ENCODE measurements at places on chromosomes 7 and 10.

DNA sequence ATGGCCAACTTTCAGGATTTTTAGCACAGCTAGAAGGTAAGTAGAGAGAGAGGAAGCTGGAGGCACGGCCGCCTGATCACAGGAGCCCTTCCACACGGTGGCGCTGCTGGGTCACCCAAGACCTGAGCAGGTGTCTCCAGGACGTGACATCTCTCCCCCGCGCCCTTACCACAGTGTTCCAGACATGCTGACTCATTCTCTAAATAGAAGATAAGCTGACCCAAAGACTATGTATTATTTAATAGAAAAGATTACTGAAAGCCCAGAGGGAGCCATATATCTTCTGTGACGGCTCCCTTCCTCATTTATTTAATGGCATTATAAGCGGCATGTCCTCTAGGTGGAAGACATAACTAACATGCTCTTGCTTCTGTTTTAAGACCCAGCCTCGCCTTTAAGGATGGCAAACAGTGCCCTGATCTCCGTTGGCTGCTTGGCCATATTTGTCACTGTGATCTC is 26.0 kb upstream of the MALSU1 start:
- DNase-seq: peak; percentile 83

DNA sequence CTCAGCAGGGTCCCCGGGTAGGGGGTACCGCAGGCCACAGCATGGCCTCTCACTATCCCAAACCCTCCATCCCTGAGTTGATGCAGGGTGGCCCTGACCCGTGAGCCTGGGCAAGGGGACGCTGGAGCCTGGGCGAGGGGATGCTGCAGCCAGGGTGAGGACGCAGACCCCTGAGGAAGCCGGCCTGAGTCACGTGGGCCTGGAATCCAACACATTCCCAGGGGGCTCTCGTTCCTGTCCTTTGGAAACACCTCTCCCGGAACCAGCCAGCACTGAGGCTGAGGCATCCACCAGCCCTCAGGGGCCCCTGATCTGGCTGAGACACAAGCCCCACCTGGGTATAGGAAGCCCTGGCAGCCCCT is 61.5 kb upstream of the NKX6-2 start:
- peak; percentile 43 for DNase-seq

- no peak for DNase-seq
Observed at GRCh38 chr7:77825131-77825530, 26.6 kb downstream of the PHTF2 start.

DNA sequence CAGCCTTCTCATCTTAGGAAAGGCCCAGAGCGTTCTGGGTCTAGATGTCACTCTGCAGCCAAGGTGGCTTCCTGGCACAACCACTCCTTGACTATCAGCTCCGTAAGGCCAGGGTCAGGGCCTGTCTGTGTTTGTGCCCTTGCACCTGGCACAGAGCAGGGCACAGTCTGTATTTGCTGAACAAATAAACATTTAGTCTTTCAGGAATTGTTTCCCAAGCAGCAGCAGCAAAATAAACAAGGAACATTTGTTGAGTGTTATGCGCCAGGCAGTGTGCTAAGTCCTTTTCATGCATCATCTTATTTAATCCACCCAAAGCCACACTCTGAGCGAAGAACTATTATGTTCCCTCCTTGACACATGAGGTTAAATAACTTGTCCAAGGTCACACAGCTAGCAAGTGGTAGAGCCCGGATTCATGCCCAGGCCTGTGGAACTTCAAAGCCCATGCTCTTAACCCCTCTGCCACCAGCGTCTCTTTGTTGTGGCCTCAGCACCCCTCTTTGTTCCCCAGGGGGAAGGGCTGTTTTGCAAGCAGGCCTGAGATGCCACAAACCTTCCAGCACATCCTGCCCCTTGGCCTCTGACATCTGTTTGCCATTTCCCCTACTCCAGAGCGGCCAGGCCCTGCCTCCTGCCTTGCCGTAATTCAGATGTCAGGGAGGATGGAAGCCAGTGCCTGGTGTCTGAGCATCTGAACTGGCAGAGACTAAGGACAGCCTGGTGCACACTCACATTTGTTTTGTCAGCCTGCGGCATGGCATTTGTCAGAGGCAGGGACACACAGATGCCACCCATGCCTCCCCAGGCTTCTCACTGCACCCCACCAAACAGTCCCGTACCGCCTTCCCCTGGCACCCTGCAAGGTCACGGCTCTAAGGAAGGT is 325.8 kb upstream of the ZMIZ1 start:
- peak; percentile 59 for DNase-seq

DNA sequence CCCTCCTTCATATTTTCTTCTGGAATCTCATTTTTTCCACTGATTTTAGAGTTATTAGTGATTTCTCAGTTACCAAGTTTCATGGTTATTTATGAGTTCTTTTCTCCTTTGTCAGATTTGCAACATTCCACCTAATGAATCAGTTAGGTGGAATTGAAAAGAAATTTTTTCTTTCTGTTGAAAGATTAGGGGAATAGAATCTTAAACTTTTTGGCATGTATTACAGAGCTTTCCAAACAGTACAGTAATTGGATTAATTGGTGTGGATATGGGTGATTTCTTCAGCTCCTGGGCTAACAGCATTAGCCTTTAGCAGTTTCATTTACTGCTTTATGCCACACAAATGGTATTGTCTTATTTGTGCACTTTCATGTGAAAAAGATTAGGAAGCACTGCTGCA is 17.0 kb downstream of the STAM start:
- no peak for DNase-seq

- DNase-seq: no peak
Observed at GRCh38 chr10:78049851-78050250, 16.2 kb downstream of the RPS24 start.

DNA sequence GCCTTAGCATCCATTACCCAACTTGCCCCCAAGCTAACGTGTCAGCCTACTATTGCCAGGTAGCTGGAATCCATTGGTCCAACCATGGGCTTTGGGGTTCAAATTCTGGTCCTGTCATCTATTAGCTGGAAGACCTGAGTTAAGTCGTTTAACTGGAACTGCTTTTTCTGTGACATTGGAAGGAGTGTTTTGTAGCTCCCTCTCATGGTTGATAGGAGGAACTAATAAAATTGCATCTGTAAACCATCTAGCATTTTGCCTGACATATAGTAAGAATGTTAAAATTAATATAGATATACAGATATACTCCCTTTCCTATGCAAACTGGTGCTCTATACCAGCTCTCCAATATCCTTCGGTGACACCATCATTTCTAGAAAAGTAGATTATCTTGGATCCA is 23.8 kb upstream of the SLF2 start:
- DNase-seq: no peak

- DNase-seq: no peak
Observed at GRCh38 chr7:17444673-17445072, 146.2 kb downstream of the AHR start.

- no peak for DNase-seq
Observed at GRCh38 chr10:32384171-32384570, 37.2 kb upstream of the EPC1 start.

DNA sequence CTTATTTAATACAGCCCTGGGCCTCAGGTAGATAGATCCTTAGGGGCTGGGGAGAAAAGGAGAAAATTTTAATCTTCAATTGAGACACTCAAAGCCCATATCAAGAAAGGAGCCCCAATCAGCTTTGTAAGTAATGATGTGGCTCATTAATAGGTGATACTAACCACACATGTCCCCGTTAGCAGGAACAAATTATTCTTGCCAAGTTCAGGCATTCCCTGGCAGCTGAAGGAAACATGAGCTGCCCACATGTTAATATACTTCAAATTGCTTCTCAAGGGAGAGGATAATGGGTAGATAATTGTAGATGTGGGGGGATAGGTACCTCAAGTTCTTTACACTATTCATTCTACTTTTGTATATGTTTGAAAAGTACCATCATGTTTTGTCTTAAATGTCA is 14.5 kb downstream of the IFIT5 start:
- DNase-seq: no peak

DNA sequence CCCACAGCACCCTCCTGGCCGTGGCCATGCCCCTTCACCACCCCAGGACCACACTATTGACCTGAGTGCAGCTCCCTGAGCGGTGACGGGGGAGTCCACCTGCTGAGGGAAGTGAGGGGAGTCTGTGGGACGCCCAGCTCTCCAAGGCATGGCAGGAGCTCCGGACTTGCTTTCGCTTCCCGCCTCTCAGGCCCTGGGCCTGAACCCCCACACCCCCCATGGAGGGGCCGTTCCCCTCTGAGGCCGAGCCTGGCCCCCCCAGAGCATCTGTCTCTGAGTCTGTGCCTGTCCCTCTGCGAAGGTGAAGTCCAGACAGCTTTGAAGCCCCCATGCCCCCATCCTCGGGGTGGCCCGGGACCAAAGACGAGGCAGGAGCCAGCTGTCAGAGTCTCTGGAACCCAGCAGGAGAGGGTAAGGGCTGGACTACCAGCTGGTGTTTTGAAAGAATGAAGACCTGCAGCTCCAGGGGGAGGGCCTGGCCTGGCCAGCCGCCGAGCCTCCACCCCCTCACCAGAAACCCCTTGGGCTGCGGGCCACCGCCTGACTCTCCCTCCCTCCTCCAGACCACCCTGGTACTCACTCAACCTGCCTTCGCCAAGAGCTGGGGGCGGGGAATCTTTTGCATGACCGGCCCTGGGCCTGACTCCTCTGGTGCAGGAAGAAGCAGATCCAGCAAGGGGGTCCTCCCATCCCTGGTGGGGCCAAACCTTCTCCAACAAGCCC is 114.0 kb downstream of the PDGFA start:
- DNase-seq: peak; percentile 65

- DNase-seq: no peak
Observed at GRCh38 chr10:98408799-98409198, 6.2 kb downstream of the PYROXD2 start.

- peak; percentile 79 for DNase-seq
Observed at GRCh38 chr7:95545007-95545615, 51.2 kb downstream of the PDK4 start.

DNA sequence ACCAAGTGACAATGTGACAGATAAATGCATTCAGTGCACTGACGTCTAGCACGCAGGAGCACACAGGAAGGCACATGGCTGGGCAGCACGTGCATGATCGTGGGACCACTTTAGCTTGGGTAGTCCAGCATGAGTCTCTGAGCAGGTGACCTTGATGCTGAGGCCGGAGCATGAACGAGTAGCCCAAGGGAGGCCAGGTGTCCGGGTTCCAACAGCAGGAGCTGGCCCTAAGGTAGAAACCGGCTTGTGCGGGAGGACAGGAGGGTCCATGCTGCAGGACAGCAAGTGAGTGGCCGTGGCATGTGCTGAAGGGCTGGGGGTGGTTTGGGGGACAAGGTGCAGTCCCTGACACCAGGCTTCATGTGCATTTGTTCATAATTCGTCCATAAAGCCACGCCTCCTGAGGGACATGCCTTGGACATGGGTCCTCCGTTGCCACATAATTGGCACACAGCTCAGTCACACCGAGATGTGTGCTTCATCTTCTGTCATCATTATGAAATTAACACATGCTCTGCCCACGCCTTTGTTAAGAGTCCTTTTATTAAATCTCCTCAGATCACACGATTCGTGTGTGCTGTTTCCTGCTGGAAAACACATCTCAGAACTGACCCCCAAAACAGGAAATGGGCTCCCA is 3.1 kb upstream of the STK32C start:
- no peak for DNase-seq

GRCh38 chr7:29657856-29658255 is 94.2 kb downstream of the PRR15 start:
- no peak for DNase-seq

DNA sequence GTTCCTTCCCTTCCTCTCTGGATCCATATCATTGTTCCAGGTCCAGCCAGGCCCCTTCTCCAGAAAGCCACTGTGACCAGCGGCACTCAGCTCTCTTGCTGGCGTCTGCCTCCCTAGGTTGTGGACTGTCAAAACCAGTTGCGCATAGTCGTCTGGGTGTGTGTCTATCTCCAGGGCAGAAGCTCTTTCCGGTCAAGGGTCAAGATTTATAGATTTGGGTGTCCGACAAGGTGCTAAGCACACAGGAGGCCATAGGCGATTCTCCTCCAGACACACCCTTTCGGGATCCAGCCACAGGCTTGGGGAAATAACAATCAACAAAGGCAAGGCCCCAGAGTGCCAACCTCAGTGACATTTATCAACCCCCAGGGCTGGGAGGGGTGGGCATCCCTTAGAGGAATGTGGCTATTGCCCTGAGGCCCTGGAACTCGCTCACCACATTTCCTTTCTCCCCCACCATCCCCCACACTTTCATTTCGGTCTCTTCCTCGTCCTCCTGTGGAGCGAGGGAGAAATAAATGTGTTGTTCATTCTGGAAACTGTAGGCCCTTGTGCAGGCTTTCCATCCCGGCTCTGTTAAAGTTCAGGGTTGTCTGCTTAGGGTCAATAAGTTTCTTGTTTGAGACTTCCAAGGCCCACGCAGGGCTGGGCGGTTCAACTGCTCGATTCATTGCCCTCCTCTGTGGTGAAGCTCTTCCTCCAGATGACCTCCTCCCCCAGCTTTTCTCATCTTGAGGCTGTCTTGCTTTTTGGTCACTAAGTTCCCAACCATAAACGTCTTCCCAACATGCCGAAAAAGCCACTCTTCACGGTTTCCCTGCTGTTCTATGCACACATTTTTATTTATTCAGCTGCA is 57.9 kb downstream of the AFAP1L2 start:
- peak; percentile 66 for DNase-seq

GRCh38 chr7:31070991-31071644 is 19.0 kb downstream of the ADCYAP1R1 start:
- no peak for DNase-seq

- DNase-seq: peak; percentile 16
Observed at GRCh38 chr10:111078505-111079185, 1.8 kb downstream of the ADRA2A start.

DNA sequence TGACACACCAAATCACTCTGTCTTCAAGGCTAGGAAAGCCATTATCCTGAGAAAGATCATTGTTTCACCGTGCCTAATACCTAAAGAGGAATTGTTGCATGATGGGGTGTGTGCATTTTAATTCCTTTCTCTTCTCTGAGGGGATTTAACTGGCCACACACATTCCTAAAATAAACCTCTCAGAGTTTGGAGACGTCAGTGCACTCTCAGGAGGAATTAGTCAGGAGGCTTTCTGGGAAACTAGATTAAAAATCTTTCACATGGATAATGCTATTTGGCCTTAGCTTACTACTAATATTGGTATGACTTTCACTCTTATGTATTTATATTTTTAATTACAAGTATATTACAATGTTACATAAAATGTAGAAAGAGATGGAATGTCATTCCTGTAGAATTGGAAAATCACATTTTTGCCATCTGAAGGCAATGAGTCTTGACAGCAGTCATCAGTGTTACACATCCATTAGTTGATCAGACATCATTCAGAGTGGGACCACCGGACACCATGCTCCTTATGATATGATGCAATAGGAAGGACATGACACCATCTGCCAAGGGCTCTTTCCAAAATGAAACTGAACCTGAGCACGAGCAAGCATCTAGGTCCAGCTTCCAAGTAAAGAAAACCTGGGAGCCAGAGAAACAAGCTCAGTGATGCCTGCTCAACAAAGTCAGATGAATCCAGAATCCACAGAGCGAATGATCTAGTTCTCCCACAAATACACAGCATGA is 43.1 kb upstream of the TMEM273 start:
- DNase-seq: no peak

- no peak for DNase-seq
Observed at GRCh38 chr10:123382491-123382890, 228.3 kb downstream of the BUB3 start.

GRCh38 chr10:11473128-11473760 is 138.2 kb downstream of the USP6NL start:
- peak; percentile 33 for DNase-seq

GRCh38 chr7:112882511-112882910 is 92.3 kb upstream of the TMEM168 start:
- DNase-seq: no peak

Data from kidney (tissue), 22 donors.